ENCODE measurements at places on chromosomes 4 and X. TPM values are rescaled to one million over a fixed set of nuclear protein-coding genes. Genes with fewer than 3 reads are reported as not detected.

PRSS12 gene
- total RNA-seq: 1.6 TPM

BMP2K gene
- total RNA-seq: 30.9 TPM

FRG2 gene
- total RNA-seq: not detected

GAGE12E gene
- total RNA-seq: not detected

- no peak for DNase-seq
Measured at GRCh38 chrX:43679778-43680177, 23.7 kb downstream of the MAOA start.

GRCh38 chr4:10951306-10951705, 266.7 kb upstream of the CLNK start:
- no peak for DNase-seq

DNA sequence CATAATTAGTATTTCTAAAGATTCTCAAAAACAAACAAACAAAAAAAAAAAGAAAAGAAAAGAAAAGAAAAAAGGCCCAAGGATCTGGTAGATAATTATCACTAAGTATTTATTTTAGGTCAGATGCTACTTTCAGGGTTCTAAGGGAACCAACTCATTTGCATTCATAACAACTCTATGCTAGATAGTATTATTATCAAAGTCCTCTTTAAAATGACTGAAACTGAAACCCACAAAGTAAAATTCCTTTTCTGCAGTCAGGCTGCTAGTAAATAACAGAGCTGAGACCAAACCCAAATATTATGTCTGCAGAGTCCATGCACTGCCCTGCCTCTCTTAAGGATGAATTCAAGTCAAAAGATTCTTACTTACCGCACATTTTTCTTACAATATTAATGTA, 38.3 kb upstream of the MAPK10 start:
- DNase-seq: no peak

DNA sequence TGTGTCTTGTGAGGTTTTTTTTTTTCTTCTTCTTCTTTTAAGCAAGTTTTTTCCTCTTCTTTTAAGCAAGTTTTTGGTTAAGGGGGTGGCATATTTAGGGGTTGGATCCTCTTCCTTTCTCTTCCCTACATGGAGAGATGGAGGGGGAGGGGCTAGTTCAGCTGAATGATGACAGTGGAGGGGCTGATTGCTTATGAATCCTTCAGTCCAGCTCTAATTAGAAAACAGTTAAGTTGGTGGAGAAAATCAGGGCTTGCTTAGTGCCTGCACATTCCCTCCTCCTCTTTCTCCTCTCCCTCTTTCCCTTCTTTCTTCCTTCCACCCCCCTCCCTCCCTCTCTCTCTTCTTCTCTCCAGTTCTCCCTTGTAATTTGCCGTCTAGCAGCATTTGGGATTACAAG, 4.4 kb upstream of the HAND2 start:
- no peak for DNase-seq

GRCh38 chrX:136630881-136631280, 17.1 kb upstream of the CD40LG start:
- no peak for DNase-seq

DNA sequence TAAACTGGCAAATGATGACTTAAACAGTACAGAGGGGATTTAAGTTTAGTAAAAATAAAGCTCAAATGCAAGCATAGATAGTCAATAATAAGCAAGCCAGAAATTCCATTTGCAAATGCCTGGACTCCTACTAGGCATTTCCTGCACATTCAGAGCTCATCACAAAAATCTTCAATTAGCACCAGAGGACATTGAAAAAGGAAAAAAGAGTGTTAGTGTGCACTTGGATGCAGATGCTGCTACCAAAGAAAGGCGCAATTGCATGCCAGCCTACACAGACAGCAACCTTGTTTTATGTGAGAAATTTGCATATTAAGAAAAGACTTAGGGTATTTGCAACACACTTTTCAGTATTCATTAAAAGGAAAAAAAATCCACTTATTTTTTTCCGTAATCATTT, 282.1 kb downstream of the GRIA2 start:
- no peak for DNase-seq

- DNase-seq: no peak
Measured at GRCh38 chrX:15505101-15505500, 4.5 kb downstream of the BMX start.

DNA sequence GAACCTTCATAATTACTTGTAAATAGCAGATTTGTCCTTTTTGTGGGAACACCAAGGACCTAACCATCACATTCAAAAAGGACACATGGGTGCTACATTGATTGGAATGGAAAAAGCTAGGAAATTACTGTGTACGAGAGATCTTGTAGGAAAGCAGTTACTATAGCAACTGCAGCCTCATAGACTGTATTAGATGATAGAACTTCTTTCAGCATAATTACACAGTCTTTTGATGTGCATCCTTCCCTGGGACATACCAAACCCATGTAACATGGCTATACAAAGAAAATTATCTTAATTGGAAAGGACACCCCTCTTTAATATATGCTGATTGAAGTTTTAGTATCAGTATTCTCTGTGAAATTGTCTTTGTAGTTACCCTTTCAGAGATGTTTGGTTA, 130.7 kb upstream of the CTSO start:
- DNase-seq: no peak
